ENCODE measurements at places on chromosomes 7 and 10.

GRCh38 chr7:48182718-48183369, 11.6 kb downstream of the ABCA13 start:
- DNase-seq: no peak

DNA sequence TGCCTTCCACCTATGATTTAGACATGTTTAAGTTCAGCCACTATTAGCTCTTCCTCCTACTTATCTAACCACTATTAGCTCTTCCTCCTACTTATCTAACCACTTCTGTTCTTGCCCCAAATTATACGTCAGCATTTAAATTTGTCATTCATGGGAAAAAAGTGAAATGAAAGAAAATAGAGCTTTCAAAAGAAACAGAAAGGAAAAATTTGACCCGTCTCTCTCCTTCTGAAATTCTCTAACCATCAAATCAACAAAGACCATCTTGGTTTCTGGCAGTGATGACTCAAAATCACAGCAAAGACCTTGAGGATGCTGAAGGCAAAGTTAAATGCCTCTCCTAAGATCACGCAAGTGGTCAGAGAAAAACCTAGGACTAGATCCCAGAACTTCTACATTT, 2.6 kb downstream of the LIPA start:
- no peak for DNase-seq

- no peak for DNase-seq
These were observed 161.2 kb downstream of the DGKI start for GRCh38 chr7:137685433-137686164.

DNA sequence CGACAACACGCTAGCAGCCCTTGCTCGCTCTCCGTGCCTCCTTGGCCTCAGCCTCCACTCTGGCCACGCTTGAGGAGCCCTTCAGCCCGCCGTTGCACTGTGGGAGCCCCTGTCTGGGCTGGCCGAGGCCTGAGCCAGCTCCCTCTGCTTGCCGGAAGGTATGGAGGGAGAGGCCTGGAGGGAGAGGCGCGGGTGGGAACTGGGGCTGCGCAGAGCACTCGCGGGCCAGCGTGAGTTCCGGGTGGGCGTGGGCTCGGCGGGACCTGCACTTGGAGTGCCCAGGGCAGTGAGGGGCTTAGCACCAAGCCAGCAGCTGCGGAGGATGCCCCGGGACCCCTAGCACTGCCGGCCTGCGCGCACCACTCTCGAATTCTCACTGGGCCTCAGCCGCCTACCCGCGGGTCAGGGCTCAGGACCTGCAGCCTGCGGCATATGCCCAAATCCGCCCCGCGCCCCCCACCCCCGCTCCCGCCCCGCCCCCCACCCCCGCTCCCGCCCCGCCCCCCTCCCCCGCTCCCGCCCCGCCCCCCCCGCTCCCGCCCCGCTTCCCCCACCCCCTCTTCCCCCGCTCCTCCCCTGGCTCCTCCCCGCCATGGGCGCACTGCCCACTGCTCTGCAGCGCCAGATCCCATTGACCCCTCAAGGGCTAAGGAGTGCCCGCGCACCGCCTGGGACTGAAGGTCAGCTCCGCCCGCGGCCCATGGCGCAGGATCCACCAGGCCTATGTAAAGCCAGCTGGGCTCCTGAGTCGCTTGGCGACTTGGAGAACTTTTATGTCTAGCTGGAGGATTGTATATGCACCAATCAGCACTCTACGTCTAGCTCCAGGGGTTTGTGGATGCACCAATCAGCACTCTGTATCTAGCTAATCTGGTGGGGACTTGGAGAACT, 15.9 kb upstream of the ACBD5 start:
- no peak for DNase-seq

- no peak for DNase-seq
These were observed 47.5 kb downstream of the INHBA start for GRCh38 chr7:41655426-41655825.

- DNase-seq: no peak
These were observed 11.2 kb upstream of the PRDX3 start for GRCh38 chr10:119189811-119190282.

DNA sequence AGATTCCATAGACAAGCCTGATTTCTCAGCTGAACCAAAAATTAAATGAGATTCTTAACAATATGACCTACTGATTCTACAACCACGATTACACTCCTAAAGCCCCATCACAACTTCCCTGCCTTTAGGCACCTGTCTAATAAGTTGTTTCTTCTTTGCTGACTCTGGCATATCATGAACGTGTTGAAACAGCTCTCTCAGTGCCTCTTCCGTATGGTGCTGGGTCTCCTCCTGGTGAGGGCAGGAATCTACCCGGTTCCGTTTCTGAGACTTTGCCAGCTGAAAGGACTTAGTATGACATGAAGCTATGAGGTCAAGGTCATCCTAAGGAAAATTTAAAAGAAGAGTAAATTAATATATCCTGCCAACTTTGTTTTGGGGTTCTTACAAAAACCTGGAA, 48.6 kb downstream of the ARHGAP19 start:
- no peak for DNase-seq

- no peak for DNase-seq
These were observed 3.4 kb downstream of the FAM20C start for GRCh38 chr7:195830-196128.

DNA sequence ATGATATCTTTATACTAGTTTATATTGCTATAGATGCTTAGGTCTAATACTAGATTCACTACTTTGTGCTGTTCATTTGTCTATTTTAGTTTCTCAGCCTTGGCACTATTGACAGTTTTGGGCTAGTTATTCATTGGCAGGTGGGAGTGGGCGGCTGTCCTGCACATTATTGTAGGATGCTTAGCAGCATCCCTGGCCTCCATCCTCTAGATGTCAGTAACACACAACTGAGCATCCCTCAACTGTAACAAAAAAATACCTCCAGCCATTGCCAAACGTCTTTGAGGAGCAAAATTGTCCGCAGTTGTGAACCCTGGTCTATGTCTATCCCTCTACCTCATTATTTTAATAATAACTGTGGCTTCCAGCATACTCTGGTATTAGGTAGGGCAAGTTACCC, 34.4 kb upstream of the PNLIP start:
- DNase-seq: no peak

DNA sequence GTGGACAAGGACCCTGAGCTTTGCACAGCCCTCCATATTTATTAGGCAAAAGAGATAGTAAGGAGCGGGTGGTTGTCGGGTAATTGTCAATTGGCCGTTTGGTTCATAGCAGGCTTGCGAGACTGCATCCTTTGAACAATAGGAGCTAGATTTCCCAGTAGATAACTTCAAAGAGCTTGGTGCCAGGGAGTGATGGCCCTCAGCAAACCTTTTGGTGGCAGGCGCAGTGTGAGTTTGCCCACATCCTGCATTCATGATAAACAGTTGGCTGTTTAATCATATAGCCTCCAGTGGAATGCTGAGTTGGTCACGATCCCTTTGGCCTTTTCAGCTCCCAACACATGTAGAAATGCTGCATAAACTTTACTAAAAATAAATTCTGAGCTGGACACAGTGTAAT, 156.9 kb downstream of the AKR1D1 start:
- no peak for DNase-seq

DNA sequence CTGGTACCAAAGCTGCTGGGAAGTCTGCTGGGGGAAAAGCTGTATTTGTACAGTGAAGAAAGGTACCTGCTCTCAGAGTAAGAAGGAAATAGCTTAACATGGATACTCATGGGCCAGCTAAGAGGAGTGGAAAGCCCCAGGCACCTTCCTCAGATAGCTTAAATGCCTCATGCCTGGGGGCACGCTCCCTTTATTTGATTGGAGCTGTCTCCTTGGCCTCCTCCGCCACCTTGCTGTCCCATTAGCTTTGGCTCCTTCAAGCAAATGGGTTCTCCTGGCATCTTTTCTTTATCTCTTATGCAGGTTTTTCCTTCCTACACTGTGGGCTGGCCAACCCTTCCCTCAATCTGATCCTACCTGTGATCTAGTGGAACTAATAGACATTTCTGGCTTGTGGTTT, 318.5 kb downstream of the SH2D4B start:
- no peak for DNase-seq

- DNase-seq: peak; percentile 55
These were observed 5.8 kb downstream of the BHLHA15 start for GRCh38 chr7:98216941-98217622.

DNA sequence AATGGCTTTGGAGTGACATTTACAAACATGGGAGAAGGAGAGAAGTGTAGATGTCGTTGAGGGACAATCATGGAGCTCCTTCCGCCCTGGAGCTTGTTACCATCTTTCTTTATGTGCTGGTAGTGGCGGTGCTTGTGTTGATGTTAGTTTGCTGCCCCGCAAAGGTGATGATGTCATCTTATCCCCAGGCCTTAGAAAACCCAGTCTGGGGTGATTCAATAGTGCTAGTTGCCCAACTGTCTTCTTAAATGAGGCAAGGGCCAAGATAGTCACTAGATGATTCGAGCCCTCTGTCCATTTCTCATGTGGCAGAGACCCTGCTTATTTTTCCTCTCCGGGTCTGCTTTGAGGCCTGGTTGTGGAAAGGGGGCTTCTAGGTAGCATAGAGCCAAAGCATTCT, 277.4 kb downstream of the CCSER2 start:
- DNase-seq: no peak

DNA sequence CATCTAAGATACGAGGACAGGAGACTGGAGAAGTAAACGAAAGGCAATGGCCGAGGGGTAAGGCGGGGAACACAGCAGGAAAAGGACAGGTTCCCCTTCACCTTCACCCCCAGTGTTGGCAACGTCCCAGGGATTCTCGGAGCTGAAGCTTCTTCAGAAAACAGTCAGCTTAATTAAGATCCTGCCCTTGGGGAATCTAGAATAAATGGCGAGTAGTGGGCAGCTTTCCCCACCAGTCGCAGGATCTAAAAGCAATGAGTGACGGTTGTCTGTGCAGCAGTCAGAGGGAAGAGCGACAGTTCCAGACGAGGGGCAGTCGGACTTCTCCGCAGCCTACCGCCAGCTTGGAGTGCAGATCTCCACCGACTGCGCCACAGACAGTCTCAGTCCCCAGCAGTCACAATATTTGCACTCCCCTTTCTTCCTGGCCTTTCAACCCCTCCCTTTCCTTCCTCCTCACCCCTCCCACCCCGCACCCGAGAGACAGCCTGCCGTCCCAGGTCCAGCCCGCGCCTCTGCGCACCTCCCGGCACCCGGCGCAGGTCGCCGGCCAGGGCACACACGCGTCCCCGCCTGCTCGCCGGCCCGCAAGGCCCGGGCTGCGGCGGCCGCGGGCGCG, 10.9 kb upstream of the SP8 start:
- no peak for DNase-seq

- no peak for DNase-seq
These were observed 78.1 kb upstream of the PHYHIPL start for GRCh38 chr10:59098387-59098786.

DNA sequence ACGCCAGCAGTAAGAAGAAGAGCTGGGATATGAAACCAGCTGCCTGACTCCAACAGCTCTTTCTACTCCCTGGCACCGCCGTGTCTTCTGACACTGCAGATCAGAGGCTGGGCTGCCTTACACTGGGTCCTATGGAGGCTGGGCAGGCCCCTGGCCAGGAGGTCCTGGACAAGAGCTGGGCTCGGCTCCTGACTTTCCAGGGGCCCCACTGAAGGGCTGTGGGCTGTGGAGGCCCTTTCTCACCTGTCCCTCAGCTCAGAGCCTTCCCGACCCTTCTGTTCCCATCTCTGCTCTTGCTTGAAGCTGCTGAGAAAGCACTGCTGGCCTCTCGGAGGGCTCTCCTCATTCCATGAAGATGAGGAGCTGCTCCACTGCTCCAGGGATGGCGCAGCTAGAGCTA, 85.9 kb upstream of the UNC5B start:
- no peak for DNase-seq

- no peak for DNase-seq
These were observed 24.1 kb downstream of the PRF1 start for GRCh38 chr10:70578371-70578947.
